ENCODE measurements at places on chromosomes 16 and 17.

DNA sequence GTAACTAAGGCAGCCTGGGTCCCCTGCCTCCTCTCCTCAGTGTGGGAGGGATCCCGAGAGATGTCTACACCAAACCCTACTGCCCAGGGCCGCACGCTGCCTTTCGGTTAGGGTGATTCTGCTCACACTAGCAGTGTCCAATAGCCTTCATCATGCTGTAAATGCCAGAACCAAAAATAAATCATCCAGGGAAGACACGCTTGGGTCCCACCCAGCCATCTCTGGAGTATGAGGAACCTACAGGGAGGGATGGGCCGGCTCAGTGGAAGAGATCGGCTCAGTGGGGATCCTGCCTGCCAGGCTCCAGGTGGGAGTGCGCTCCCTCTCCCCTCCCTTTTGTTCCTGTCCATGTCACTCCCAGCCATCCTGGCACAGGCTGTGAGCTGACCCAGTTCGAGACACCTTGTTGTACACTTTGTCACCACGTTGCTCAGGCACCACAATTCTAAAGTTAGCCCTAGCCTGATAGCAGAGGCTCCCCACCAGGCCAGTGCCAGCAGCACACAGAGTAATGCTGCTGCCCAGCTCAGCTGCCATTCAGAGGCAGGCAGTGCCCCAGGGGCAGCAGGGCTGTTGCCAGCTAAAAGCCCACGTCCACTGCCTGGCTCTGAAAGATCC, 24.5 kb downstream of the PEMT start:
- DNase-seq = no peak

- no peak for DNase-seq
These were observed 56.9 kb upstream of the SOX9 start for GRCh38 chr17:72063756-72064450.

- no peak for DNase-seq
These were observed 95.5 kb upstream of the DHX40 start for GRCh38 chr17:59469786-59470485.

- no peak for DNase-seq
These were observed 244.1 kb downstream of the PHKB start for GRCh38 chr16:47705266-47705665.
